ENCODE measurements at places on chromosomes 1 and 21.

GRCh38 chr1:246447501-246447900, 59.6 kb downstream of the SMYD3 start:
- DNase-seq = no peak

DNA sequence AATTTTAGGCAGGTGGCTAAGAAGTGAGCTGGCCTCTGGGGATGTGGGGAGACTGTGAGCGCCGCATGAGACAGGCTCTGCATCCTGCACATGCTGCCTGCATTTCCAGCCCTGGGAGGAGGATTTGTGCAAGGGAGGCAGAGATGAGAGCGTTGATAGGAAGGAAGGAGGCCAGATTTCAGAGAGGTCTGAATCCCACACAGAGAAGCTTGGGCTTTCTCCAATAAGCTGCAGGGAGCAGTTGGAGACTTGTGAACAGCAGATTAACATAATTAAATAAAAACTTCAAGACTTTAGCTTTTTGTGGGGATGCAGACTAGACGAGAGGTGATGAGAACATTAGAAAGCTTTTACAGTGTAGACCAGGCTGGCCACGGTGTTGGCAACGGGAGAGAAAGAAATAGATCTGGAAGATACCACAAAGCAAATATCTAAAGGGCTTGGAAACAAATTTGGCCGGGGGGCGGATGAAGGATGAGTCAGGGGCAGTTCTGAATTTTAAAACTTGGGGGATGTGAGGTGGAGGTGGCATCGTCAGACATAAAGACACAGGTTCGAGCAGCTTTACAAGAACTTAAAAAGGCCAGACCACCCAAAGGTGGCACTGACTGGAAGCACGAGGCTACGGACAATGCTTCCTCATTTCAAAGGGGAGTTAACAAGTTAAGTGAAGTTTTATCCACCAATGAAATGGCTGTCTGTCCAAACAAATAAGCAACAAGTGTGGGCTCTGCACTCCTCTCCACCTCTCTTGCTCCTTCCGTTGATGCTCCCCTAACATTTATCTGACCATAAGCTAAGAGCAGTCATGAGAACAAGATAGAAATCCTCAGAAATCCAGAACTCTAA, 57.0 kb downstream of the HIVEP3 start:
- no peak for DNase-seq

- peak; percentile 29 for DNase-seq
These were observed 53.6 kb upstream of the RUNX1 start for GRCh38 chr21:35102488-35103371.

DNA sequence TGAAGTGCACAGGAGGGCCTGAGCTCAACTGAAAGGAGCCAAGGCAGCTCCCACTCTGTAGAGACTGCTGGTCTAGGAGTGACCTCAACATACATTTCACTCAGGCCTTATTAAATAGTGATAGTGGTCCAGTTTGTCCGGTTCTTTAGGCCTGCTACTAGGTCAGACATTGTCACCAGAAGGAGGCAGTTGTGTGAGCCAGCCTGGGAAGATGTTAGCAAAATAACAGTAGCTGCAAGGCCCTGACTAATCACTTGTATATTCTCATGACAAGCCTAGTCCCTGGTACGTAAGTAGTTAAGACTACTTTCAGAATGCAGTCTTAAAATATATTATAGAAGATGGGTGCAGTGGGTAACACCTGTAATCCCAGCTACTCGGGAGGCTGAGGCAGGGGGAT, 264.0 kb upstream of the CAMK1G start:
- no peak for DNase-seq

- no peak for DNase-seq
These were observed 19.1 kb downstream of the RCSD1 start for GRCh38 chr1:167648978-167649744.

- DNase-seq = no peak
These were observed 45.3 kb downstream of the KCNC4 start for GRCh38 chr1:110255392-110255787.

GRCh38 chr1:84603941-84604830, 29.9 kb upstream of the CTBS start:
- no peak for DNase-seq

- no peak for DNase-seq
These were observed 37.4 kb downstream of the C1orf185 start for GRCh38 chr1:51139474-51139873.

DNA sequence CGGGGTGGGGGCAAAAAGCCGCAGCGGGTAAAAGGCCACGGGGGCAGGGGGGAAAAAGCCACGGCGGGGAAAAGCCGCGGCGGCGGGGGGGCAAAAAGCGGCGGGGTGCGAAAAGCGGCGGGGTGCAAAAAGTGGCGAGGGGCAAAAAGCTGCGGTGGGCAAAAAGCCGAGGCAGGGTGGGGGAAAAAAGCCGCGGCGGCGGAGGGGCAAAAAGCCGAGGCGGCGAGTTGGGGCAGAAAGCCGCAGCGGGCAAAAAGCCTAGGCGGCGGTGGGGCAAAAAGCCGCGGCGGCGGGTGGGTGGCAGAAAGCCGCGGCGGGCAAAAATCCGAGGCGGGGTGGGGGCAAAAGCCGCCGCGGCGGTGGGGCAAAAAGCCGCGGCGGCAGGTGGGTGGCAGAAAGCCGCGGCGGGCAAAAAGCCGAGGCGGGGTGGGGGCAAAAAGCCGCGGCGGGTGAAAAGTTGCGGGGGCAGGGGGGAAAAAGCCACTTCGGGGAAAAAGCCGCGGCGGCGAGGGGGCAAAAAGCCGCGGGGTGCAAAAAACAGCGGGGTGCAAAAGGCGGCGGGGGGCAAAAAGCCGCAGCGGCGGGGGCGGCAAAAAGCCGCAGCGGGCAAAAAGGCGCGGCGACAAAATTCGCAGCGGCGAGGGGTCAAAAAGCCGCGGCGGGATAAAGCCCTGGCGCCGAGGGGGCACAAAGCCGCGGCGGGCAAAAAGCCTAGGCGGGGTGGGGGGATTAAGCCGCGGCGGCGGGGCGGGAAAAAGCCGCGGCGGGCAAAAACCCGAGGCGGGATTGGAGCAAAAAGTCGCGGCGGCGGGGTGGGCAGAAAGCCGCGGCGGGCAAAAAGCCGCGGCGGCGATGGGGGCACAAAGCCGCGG, 3901.2 kb downstream of the SRGAP2C start:
- no peak for DNase-seq

DNA sequence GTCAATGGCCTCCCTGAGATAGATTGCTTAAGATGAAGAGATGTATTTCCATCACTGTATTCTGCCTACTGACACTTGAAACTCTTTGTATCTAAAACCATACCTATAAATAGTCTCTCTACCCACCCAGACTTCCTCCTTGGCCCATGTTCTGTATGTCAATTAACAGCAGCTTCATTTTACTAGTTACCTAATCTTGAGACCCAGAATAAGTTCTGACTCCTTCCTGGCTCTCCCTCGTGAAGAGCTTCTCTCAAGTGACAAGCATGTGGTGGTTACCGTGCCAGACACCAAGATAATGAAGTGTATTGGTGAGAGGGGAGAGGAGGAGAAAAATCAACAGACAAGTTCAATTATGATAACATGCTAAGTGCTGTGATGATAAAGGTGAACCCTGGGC, 128.8 kb upstream of the RAVER2 start:
- no peak for DNase-seq

DNA sequence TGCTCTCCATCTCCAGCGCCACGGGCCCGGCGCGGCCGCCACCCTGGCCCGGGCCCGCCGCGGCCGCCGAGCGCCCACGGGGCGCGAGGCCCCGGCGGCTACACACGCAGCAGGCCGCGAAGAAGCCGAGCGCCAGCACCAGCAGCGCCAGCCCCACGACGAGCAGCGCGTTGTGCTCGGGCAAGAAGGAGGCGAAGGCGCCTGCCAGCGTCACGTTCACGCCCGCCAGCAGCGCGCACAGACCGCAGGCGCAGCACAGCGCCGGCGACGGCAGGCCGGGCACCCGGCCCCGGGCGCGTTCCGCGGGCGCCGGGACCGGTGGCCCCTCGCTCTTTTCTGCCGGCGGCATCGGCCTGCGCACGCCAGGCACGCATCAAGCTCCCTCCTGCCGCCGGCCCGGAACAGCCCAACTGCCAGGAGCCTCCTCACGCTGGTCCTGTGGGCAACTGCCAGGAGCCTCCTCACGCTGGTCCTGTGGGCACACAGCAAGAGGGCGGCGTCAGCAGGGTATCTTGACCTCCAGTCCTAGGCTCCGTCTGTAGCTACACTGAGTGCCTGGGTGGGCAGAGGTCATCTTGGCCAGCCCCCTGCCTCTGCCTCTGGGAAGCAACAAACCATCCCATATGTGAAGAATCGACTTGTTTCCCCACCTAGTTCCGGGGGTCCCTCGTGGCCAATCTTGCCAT, 18.1 kb downstream of the KNCN start:
- DNase-seq = peak; percentile 21

DNA sequence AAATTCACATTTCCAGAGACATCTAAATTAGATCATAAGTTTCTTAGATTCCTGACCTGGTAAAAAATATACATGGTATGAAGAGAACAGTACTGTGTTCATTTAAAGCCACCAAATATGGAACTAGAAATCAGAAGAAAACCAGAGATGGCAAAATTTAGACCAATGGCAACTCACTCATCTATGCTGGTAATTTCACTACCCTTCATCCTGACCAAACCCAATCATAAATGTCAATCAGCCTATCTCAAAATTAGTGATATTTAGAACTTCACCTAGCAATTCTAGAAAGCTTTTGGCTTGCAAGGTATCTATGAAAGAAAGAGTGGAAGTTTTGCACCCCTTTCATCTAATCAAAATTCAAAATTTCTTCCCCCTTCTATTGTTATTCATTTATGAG, 107.7 kb downstream of the NIBAN1 start:
- DNase-seq = no peak

DNA sequence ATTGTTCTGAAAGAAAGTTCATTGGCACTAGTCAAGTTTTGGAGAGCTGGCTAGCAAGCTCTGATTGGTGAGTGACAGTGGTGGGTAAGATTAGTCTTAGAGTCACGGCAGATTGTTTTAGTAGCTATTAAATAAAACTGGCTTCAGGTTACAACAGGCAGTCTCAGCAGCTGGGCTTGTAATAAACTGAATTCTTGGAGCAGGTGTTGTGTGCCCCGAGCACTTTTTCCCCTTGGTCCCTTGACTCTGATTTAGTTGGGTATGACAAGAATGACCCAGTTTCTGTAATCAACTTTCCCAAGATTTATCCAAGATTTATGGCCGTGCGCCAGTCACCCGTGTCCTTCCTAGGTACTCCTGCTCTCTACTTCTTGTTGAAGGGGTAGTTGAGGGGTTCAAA, 40.2 kb downstream of the TBCE start:
- DNase-seq = no peak

GRCh38 chr1:38120552-38121230, 74.1 kb upstream of the POU3F1 start:
- DNase-seq = no peak

GRCh38 chr1:221477252-221477651, 264.6 kb downstream of the DUSP10 start:
- no peak for DNase-seq

GRCh38 chr1:168947041-168947440, 159.4 kb upstream of the ATP1B1 start:
- DNase-seq = no peak

DNA sequence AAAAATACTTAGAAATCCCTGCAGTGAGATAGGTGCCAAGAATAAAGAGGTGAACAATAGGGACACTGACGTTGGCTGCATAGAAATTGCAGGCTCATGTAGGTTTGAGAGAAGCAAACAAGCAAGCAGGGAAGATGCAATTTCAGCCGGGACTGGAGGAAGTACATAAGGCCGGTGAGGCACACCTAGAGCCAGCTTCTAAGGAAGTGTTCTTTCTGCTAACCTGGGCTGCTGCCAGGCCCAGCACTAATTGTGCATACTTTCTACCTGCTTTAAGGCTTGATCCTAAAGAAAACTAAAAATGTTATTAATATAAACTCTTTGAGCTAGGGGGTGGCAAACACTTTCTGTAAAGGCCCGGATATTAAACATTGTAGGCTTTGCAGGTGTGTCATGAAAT, 71.0 kb downstream of the LMO4 start:
- DNase-seq = peak; percentile 33

- no peak for DNase-seq
These were observed 111.5 kb downstream of the PSMG1 start for GRCh38 chr21:39071623-39072214.

DNA sequence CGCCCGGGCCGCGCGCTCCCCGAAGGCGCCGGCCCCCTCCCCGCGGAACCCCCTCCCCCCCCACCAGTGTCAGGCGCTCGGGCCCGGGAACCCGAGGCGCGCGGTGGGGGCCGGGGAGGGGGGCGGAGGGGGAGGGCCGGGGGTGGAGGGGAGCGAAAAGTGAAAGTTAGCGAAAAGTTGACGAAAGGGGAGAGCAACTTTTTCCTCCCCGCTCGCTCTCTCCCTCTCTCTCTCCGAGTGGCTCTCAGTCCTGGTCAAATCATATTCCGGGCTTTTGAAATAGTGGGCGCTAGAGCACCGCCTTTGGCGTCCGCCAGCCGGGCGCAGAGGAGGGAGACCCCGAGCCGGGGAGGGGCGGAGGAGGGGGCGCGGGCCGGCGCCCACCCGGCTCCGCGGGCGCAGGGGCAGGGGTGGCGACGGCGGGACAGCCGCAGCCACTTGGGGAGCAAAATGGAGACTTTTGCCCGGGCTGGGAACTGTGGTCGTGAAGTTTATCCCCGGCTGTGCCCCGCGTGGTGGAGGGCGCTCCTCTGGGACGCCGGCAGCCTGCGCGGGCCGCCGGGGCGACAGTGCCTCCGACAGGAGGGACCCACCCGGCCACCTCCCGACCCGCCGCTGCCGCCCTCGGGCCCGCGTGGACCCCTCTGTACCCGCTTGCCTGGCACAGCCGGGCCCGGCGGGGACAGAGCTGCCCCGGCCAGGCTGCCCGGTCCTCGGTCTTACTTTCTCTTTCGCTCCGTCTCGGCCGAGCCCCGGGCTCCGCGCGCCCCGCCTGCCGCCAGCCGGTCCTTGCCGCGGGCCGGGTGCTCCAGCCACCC, 697 bp downstream of the PRDM16 start:
- peak; percentile 22 for DNase-seq

DNA sequence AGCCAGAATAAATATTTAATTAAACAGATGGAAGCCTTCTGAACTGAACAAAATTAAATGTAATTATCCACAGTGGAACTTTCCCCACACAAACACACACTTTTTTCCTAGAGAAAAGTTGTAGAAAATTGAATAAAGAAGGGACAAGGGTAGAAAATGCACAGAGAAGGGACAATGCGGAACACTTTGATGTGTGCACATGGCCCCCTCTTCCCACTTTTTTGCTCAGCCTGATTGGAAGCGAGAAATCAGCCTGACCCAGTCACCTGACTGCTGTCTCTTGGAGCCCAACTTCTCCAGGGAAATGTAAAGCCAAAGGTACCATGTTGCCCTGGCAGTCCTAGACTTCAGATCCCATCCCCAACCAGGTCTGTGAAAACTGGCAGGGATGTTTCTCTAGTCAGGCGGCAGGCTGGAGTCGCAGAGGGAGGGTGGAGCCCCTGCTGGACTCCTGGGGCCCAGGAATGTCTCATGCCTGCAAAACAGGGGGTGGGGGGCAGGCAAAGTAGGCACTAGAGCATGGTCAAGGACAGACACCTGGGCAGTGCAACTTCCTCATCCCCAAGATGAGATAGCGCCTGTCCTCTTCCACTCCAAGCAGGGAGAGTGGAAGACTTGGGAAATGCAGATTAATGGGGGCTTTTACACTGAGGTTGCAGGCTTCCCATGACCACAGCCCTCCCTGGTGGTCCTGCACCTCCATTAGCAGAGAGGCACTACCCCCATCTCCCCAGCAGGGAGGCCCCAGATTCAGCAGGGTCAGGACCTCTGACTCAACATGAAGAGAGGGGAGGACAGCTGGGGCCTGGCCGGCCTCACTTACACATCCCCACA, 2.8 kb downstream of the CERS2 start:
- no peak for DNase-seq

All from transverse colon (tissue), 4 donors.